Right ventricle myocardium inferior (tissue), 1 donor: ENCODE measurements at places on chromosomes 11 and 22. TPM values are rescaled to one million over a fixed set of nuclear protein-coding genes. Genes with fewer than 3 reads are reported as not detected.

KCNE3 gene
- total RNA-seq: 2.9 TPM

ATP6V1E1 gene
- total RNA-seq: 200 TPM

PAMR1 gene
- total RNA-seq: 14.5 TPM

MRGPRX4 gene
- total RNA-seq: not detected

FDXACB1 gene
- 1.2 TPM for total RNA-seq

KCNJ1 gene
- total RNA-seq: not detected

CARD16 gene
- 9.2 TPM for total RNA-seq

ADAMTS15 gene
- 45.6 TPM for total RNA-seq

GRCh38 chr22:40022536-40023240 is 27.9 kb downstream of the FAM83F start:
- DNase-seq: peak; percentile 13

GRCh38 chr22:32644252-32645100 is 157.0 kb upstream of the TIMP3 start:
- DNase-seq: peak; percentile 86

- DNase-seq: no peak
Measured at GRCh38 chr11:70075836-70076235, 2.3 kb upstream of the ANO1 start.

GRCh38 chr11:15800111-15800800 is 556.1 kb downstream of the SOX6 start:
- DNase-seq: peak; percentile 78

DNA sequence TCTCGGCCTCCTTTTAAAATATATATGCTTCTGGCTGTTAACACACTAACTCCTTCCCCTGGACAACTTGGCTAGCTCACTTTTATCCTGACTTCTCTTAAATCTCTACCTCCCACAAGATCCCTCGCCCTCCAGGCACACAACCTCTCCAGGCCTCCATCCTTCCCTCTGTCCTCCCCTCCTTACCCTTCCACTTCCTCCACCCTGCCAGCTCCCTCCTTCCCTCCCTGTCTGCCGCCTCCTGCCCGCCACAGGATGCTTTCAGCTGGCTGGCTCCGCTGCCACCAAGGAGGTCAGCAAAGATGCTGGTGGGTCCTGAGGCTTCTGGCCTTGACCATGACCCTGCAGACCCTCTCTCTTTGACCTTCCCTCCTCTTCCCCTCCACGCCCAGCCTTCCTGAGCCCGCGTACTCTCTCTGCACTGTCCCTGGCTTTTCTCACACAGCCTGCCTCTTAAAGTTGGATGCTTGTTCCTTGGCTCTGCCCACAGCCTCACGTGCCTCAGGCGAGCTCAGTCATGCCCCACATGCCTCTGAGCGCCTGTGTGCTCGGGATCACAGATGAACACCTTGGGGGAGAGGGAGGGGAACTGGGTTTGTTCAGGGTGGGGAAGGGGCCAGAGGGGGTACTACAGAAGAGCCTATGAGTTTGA is 6.7 kb downstream of the NFAM1 start:
- DNase-seq: peak; percentile 54

- DNase-seq: no peak
Measured at GRCh38 chr22:23500508-23501260, 79.4 kb downstream of the IGLL1 start.

DNA sequence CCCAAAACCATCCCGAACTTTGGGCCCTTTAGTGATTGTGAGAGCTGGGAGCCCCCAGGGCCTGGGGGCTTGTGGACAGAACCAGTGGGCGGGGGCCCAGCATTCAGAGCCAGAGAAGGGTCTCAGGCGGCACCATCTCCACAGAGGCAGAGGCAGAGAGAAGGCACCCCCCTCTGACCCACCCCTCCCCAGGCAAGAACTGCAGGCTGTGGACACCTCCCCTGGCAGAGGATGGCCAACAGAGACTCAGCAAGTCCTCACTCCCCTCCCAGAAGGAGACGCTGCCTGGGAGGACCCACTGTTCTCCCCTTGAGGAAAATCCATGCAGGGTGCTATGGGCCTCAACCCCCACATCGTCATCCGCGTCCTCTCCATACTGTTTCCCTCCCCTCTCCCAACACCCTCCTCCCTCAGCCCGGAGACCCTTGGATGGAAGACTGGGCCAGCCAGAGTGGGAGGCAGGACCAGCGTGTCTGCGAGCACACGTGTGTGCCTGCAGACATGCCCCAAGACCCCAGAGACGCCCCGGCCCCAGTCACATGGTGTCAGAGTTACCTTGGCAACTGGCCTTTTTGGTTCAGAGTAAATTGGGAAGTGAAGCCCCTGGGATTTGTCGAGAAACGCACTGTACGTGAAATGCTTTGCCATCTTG is 42.6 kb downstream of the KCNC1 start:
- no peak for DNase-seq

DNA sequence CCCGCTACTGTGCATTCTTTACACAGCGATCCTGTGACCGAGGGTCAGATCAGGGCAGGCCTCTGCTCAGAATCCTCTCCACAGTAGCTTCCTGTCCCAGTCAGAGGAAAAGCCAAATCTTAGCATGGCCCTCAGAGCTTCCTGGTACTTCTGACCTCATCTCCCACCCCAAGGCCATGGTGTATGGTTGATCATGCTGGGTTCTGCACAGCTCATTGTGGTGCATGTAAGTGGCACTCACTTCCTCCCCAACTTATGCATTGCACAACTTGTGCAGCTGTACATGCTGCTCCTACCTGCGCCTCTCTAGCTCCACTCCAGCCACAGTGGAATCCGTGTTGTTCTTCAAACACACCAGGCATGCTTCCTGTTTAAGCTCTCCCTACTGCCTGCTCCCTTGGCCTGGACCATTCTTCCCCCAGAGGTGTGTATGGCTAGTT is 20.3 kb downstream of the BMAL1 start:
- DNase-seq: no peak

DNA sequence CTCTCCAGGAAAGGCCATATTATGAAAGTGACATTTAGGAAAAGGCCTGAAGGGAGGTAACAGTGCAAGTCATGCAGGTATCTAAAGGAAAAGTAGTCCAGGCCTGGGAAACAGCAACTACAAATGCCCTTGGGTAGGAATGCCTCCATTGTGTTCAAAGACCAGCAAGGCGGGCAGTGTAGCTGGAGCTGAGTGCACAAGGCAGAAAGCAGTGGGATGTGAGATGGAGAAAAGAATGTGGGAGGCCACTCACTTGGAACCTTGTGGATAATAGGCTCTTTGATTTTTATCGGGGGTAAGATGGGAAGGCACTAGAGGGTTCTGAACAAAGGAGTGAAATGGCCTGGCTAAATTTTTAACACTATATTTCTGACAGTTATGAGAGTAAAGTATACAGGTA is 188.6 kb downstream of the PGR start:
- no peak for DNase-seq

DNA sequence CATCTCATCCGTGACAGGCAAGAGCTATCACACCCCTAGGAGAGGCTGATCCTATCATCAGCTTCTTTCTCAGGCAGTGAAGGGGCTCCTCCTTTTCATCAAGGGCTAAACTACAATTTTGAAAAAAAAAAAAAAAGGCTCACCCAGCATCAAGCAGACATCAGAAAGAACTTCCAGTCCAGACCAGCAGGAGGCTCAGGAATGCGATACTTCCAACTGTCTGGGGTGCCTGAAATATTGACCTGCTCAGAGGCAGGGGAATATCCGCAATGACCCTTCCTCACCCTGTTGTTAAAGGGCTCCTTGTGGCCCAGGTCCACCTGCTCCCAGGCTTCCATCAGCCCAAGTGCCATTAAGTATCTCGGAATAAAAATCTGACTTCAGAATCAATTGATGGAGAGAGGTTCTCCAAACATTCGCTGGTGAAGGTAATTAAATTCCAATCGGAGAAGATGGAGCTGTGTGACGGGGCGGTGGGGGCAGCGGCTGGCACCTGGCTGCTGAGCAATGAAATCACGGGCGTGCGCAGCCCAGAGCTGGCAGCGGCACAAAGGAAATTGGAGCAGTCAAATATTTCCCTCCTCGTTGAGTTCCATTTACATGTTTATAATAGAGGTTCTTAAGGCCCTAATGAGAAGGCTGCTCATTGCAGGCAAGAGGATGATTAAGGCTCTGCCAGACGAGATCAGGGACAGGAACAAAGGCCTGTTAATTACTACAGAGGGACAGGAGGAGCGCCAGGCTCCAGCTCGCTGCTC is 69.0 kb upstream of the THY1 start:
- no peak for DNase-seq

DNA sequence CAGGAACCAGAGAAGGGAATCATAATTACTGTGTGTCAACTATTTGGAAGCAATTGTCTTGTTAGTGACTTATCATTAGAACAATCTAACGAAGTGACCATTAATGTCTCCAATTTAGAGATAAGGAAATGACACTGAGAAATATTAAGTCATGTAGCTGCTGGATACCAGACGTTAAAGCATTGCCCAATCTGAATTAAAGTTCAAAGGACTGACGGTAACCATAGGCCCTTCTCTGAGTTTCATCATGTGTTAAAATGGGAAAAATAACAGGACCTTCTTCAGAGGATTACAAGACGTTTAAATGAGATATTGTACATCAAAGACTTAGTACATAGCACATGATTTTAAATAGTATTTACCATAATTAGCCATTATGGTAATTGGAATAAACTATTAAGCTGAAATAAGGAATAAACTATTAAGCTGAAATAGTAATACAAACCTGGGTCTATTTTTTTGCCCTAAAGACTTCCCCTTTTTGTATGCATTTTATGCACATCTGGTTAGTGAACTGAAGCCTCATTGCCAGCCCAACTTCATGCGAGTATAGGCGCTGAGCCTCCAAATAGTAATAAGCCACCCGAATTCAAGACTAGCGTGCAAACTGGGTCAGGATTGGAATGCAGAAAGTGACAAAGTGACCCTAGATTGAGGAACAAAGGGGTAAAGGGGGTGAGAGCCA is 41.0 kb downstream of the GLYATL1 start:
- DNase-seq: no peak

DNA sequence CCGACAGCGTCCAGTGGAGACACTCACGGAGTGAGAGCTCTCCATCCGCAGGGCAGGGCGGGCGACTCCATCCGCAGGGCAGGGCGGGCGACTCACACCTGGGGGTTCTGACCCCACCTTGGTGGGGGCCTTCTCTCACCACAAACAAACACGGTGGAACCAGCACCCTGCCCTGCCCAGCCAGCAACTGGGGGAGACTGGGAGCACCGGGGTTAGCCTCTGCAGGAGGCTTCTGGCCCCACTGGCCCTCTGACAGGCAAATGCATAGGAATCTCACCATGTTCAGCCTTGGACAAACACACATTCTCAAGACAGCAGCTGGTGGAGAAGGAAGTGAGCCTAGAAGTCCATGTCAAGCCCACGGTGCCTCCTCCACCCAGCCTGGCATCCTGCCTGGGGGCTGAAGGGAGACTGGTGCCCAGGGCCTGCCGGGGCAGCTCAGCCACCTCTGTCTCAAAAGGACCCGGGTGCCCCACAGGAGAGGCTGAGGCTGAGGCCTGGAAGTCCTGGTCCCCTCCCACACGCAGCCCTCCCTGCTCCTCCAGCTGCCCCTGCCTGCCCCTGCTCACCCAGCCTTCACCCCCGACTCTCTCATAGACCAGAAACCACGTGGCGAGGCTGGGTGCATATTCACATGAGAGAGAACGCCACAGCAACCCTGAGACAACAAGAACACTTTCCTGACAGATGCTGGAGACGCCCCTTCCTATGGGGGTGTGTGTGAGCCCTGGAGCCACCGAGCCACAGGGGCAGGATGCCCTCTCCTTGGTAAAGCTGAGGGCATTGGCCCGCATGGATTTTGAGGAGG is 98.4 kb upstream of the B3GAT1 start:
- DNase-seq: no peak

GRCh38 chr22:45125188-45125587 is 38.5 kb upstream of the NUP50 start:
- DNase-seq: no peak

GRCh38 chr11:33214187-33214586 is 43.0 kb upstream of the HIPK3 start:
- no peak for DNase-seq

DNA sequence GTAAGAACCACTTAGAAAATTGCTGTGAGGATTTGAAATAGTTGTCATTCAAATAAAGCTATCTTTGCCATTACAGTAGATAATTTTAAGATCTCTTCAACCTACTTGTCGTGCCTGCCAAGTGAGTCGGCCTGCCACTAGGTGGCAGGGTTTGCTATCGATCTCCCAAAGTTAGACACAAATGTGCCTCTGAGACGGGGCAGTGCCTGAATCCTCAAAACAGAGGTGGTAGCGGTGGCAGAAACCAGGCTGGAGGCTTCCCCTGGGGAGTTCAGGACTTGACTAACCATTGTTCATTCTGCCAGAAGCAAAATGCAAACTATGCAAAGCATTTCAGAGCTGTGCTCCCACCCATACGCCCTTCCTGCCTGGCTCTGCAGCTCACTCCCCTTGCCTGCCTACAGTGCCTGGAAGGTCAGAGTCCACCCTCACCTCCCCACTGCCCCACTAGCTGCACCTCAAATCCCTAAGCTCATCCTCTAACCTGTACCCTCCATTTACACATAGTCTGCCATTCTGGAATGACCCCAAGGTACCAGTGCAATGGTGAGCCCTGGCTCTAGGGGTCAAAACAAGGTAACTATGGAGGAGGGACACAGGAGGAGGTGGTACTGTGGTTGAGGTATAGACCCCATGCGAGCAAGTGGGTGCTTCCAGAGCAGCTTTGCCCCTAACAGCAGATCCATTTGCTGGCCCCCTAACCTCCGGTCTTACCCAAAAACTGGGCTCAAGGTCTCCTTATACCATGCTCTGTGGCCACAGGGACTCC is 82.1 kb downstream of the C11orf58 start:
- peak; percentile 87 for DNase-seq

DNA sequence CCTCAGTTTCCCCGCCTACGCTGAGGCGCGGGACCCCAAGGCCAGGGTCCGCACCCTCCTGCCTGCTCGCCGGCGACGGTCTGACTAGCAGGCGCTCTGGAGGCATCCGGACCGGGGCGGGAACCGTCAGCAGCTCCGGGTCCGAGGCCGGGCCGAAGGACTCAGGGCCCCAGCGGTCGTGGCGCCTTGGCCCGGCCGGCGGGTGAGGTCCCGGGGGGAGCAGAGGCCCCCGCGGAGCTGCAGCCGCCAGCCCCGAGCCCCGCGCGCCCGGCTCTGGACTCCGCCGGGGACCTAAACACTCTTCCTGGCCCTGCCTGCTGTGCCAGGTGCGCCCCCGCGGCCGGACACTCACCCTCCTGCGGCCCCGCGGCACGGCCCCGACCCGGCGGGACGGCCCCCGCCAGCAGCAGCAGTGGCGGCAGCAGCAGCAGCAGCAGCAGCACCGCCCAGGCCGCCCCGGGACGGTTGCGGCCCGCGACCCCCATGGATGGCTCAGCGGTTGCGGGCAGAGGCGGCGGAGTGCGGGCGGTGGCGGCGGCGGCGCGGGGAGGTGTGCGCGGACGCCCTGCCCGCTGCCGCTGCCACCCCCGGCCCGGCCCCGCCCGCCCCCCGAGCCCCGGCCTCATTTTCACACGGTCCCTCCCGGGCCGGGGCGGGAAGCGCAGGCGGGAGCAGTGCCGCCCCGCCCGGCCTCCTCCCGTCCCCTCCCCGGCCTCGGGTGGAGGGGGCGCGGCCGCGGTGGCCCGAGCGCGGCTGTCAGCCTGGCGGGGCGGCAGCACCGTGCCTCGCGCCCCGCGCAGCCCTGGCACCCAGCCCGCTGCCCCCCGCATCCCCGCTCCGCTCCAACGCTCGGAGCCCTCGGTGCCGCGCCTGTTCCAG is at the start of gene SCUBE2:
Gene SCUBE2, minus strand, starts transcription at position 556 of the 879 bp plus-strand sequence. Its CDS starts 71 bp downstream, at position 485.
- DNase-seq: no peak
